Activated effector memory CD4-positive, alpha-beta T cell treated with Interleukin-2 at 50 U/mL for 16 hours (primary cell): ENCODE measurements at places on chromosomes 11 and 22.

DNA sequence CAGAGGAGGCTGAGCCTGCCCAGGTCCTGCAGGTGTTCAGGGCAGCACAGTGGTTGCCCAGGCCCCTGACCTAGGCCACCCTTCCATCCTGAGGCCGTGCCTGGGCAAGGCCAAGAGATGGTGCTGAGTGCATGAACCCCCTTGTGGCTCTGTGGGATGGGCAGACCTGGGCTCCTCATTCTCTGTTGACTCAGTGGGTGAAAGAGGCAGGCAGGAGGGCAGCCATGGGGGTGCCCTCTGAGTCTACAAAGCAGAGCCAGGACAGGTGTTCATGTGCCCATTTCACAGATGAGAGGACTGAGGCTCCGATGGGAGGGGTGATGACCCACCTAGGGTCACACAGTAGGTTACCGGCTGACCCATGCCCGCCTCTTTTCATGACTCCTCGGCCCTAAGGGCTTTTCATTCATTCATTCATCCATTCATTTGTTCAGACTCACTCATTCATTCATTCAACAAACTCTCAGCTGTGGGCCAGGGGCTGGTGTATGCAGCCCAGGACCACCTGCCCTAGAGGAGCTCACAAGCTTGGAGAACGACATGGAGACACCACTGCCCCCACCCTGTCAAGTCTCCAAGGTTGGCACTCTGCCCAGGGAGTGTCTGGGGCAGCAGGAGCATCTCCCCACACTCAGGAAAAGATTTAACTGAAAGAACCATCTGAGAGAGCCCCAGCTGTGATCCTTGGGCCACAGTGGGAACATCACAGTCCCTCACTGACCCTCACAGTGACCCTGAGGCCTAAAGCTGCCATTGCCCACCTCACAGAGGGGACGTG is 40.5 kb downstream of the IGLL5 start:
- DNase-seq = no peak

DNA sequence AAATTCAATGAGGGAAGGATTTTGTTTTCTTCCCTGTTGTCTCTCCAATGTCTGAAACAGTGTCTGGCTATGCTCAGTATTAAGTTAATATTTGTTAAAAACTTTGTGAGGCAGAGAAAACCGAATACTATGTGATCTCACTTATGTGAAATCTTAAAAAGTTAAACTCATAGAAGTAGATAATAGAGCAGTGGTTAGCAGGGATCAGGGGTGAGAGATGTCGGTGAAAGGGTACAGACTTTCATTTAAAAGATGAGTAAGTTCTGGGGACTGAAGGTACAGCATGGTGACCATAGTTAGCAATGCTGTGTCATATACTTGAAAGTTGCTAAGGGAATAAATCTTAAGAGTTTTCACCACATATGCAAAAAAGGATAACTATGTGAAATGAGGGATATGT is 244.6 kb downstream of the AASDHPPT start:
- DNase-seq = no peak

DNA sequence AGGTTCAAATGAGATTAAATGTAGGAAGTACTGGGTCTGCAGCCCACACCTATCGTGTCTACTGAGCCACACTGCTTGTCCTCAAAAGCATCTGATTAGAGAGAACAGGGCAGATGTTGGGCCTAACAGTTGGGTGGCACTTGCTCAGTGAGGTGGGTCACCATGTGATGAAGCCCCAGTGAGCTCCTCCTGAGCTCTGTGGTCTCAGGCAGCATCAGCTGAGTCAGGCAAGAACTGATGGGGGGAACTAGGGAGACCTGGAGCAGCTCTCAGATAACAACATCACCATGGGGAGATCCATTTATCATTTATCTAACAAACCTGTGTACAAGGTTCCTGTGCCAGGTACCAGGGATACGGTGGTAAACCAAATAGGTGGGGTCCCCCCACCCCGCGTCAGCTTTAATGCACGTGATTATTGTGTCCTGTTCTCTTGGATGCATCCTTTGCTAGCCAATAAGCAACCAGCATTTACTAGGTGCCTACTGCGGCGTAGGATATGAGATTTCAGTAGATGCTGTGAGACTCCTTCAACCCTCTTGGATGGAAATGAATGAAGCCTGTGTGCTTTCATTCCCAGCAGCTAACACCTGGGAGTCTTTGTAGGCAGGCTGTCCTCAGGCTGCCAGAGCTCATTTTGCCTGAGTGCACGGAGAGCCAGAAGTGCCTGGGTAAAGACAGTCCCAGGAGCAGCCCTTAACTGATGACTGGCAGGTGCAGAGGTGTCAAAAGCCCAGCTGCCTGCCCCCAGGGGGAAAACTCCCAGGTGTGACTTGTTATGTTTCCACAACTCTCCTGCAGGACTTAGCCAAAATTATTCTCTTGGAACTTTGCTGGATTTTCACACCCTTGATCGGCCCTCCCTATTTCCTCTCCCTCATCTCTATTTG is 73.6 kb upstream of the NARS2 start:
- no peak for DNase-seq

GRCh38 chr11:101881586-101881985 is 33.2 kb upstream of the CEP126 start:
- no peak for DNase-seq

DNA sequence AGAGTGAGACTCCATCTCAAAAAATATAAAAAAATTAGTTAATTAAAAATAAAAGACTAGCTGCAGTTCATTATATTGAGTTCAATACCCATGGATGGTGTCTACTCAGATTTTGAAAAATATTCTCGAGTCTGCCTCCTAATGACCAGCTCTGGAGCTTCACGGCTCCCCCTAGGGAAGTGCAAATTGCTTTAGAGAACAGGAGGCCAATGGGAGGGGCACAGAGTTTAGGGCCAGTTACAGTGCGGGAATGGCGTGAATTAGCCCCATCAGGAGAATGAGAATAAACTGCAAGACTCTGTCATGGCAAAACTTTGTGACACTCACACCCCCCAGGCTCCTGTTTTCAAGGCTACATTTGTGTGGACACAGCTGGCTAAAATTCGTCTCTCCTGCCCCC is 4.6 kb downstream of the FGF4 start:
- no peak for DNase-seq

DNA sequence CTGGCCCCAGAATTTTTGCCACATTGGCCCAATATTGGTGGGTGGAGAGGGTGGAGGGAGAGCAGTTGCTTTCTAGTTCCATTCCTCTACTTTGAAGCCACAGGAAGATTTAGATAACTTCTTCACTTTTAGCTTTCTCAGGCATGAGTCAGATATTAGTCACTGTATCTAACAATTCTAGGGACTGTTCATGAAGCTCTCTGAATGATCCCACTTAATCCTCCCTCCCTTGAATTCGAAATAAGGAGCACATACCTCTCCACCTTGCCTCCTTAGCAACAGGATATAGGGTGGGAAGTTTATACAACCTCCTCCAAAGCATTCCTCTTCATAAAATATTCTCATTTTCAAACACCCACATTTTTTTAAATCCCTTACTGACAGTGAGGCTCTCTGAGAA is 13.5 kb downstream of the FSHB start:
- DNase-seq = no peak

DNA sequence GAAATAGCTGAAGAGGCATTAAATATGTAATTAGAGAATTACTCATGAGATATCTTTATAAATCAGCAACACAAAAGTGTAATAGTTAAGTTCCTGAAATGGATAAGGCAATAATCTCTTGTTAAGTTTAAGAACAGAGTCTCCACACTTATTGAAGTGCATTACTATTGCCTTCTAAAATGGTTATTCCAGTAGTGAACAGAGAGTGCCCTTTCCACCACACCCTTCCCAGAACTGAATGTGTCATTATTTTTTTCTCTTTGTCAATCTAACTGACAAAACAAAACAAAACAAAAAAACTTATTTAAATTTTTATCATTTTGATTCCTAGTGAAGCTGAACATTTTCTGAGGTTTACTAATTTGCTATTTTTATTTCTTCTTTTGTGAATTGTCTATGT is 9.2 kb upstream of the PRRG4 start:
- no peak for DNase-seq

DNA sequence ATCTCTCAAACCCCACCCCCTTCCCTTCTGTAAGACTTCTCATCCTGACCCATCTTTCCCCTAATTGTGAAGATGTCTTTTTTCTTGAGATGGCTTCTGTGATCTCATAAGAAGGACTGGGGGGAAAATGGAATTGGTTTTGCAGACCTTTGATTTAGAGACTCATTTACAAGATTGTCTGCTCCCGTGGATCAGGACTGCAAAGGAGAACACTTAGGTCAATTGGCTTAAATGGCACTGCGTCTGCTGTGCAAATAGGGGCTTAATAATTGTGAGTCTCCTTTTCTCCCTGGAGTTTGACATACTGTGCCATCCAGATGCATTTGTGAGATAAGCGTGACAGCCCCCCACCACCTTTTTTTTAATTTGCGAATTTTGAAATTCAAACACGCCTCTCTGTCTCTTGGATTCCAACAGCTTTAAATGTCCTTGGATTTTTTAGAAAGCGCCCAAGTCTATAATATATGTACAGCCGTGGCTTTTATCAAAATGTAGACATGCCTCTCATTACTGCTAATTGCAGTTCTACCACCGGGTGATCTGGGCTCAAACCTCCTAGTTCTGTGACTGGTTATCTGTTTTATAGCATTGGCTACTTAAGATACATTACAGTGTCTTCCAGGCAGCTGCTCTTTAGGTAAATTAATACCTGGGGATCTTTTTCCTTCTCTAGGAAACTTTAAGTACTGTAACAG is 150.0 kb downstream of the DBX1 start:
- DNase-seq = no peak

DNA sequence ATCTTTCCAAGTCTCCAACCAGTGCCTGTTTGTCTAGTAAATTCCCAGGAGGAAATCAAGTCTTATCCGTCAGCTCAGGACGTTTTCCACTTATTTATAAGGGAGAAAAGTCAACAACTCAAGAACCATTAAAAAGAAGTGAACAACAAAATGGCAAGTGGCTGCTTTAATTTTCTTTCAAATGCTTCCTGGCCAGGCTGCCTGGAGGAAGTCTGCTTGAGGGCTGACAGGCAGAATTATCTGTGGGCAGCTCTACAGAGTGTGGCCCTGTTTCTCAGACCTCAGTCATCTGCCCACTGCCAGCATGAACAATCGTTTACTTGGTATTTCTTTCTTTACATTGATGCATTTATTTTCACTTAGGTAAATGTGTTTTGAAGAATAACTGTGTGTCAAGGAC is 281.9 kb upstream of the ISX start:
- DNase-seq = no peak

DNA sequence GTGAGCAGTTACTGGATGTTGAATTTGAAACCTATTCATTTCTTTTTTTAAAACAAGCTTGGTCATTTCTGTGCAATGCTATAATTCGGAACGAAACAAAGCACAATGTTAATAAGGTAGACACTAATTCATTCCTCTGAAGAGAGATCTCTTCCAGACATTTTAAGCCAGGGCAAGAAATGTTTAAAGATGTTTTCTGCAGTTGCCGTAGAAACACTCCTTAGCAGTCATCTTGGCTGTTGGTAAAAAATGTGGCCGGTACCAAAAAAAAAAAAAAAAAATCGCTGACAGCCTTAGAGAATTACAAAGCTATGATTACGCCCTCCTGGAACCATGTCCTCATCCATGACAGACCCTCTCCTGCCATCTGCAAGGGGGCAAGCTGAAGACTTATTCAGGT is 66.4 kb upstream of the TTC12 start:
- DNase-seq = no peak

DNA sequence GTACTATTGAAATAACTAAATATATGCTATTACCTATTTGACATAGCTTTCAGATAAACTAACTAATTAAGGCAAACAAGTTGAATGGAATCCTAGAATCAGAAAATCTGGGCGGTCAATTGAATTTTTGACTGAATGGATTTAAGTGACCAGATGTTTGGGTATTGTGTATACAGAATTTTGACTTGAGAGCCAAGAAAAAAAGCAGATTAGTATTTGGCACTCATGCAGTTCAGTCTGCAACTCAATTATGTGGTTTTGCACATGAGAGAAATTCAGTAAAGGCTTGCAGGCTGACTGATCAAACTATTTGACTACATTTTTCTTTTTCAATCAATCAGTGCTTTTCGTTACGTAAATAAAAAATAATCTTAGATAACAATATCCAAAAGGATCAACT is 254.8 kb downstream of the GUCY1A2 start:
- no peak for DNase-seq

DNA sequence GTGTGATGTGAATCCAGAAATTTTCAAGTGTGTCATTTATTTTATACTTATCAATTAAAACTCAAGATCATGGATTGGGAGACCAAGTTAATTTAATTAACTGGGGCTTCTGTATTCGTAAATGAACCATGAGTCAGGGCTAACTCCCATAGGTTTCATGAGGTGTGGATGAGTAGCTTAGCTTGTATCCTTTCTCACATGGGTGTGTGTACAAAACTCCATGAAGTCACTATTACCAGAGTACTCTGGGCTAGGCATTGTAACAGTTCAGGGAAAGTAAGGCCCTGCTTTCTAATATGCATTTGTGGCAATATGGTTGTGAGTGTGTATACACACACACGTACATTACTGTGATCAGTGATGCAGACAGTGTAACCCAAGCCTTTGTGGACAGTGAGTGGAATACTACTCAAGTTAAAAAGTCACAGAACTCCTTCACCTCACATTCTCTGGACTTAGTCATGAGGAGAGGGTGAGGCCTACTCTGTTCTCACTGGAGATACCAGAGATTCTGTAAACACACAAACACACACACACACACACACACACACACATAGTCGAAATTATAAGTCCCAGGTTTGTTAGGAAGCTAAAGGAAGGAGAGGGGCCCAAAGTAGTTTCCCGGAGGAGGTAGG is 3.5 kb downstream of the CNTF start:
- no peak for DNase-seq

GRCh38 chr11:57358543-57358961 is 20.4 kb downstream of the P2RX3 start:
- no peak for DNase-seq

DNA sequence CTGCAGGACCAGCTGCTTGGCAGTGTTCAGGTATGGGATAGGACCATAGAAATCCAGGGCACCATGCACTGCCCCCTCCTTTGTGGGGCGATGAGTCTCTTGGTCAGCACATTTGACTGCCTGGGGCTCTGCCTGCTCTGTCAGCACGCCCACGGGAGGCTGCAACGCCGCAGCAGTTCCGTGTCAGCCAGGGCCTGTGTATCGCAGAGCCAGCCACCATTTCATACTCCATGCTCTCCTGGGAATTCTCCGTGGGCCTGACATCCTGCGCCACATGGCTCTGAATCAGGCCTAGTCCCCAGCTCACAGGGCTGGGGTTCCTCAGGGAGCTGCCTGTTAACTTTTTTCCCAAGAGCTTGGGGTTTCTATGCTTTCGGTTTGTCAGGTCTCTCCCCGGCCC is 16.9 kb upstream of the RELT start:
- no peak for DNase-seq

GRCh38 chr11:65852508-65853245 is 5.3 kb downstream of the CFL1 start:
- no peak for DNase-seq

GRCh38 chr22:35299217-35299672 is 449 bp upstream of the TOM1 start:
- DNase-seq = no peak

- DNase-seq = no peak
Observed at GRCh38 chr11:2577031-2577990, 122.5 kb downstream of the KCNQ1OT1 start.
